ENCODE measurements at places on chromosomes 1 and 21.

- no peak for DNase-seq
Measured at GRCh38 chr1:208731981-208732821, 488.0 kb upstream of the PLXNA2 start.

DNA sequence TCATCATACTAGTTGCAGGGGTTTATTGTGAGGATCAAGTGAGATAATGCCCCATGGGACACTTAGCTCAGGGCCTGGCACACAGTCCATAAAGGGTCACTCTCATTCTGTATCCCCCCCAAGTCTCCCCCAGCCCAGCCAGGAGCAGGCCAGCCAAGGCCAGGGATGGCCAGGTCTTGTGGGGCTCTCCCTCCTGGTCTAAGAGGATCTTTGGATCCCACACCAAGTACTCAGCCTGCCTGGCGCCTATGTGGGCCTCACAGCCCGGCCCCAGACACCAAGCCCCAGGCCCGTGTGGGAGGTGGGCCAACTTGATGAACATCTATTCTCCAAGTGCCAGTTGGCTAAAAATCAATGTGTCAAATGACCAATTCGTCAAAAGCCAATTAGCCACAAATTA lies 117.8 kb downstream of the GLIS1 start:
- no peak for DNase-seq

GRCh38 chr1:183212870-183213269 lies 26.8 kb downstream of the LAMC2 start:
- DNase-seq: no peak

- DNase-seq: no peak
Measured at GRCh38 chr21:14469641-14470040, 76.5 kb downstream of the SAMSN1 start.

GRCh38 chr1:244730153-244730933 lies 77.4 kb downstream of the DESI2 start:
- DNase-seq: no peak
